ENCODE measurements at places on chromosomes 5 and 9.

DNA sequence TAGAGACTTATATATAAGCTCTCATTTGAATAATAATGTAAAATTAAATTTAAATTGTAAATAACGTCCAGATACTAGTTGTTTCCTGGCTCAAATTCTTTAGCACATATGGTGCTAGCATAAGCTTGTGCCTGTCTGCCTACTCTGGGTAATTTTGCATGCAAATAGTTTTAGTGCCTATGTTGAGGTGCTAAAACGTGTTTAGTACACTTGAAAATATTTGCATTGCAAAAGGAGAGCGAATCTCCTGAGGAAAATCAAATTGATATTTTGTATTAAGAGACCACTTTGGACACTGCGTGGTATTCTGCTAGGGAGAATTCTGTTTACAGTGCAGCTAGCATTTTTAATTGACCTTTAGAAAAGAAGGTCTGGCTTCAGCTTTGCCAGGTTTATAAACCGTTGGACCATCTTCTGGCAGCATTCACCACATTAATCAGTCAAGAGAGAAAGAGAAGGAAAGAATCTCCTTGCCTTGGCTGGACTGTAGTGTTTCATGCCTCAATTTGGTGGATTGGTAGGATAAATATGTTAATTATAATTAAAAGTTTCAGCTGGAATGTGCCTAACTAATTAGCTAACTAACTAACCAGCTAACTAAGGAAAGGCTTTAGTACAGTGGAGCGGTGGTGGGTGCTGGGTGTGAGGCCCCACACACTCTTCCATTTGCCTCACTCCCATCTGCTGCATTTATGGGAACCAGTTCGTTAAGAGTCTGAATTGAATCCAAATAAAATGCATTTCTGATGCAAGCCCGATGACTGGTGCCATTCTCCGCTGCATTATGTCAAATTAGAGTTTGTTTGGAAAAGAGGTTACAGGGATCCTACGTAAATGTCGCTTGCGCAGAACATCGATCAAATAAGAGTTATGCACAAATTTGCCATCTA is 150.1 kb upstream of the MPDZ start:
- no peak for DNase-seq

- peak; percentile 34 for DNase-seq
These were observed 1.4 kb downstream of the GNAQ start for GRCh38 chr9:78030296-78030552.

GRCh38 chr9:32424616-32425015 is 40.2 kb downstream of the ACO1 start:
- peak; percentile 63 for DNase-seq

- DNase-seq: no peak
These were observed 15.0 kb downstream of the MAMDC2 start for GRCh38 chr9:70058569-70059116.

GRCh38 chr5:14270209-14270702 is 127.1 kb downstream of the TRIO start:
- DNase-seq: peak; percentile 95

DNA sequence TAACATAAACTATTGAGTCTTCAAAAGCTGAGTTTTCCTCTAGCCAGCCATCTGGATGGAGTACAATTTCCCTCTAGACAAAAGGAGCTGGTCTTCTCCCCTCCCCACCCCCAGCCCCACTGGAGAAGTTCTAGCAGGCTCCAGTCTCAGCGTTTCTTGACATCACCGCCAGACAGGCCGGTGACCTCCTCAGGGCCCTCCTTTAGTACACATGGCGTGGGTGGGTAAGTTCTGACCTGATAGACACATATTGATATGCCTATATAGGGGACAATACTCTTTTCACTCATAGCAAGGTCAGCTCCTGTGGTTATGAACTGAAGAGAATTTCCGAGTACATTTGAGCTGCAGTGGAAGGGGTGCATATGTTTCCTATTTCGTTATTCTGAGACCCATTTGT is 27.2 kb downstream of the DNAI1 start:
- no peak for DNase-seq

Measured in RCC 7860 (cell line).